ENCODE measurements at places on chromosomes 7 and 10.

- no peak for DNase-seq
Measured at GRCh38 chr7:122987463-122987862, 8.0 kb downstream of the TAS2R16 start.

GRCh38 chr10:72097448-72098300 lies 9.3 kb upstream of the SPOCK2 start:
- DNase-seq, result peak; percentile 71

DNA sequence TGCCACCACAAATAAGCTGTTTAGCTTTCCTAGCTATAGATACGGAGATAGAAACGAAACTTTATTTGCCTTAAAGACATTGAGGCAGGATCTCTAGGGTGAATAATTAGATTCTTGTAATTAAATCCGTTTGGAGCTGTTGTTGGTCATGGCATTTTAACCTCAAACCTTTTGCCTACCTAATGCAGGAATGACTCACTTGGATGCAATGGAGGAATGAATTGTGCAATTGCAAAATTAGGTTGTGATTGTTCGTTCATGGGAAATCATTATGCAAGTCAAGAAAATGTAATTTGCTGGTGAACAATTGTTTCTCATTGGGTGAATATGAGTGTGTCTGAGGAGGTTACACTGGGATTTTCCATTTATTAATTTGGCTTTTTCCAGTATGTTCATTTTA lies 703.5 kb downstream of the GATA3 start:
- no peak for DNase-seq

DNA sequence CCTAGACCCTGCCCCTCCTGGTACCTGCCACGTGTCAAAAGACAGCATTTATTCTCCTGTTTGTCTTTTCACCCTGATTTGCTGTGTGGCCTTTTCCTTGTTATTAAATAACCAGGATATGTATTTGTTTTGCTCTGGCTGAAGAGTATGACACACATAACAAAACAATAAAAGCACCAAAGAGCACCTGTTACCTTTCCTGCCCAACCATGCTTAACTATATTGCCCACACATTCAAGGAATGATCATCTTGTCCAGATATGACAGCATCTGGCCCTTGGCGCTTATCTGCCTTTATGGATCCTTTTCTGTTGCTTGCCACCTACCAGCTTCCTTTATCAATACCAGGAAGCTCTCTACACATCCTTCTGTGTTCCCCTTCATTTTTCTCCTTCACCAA lies 357.7 kb downstream of the FGFR2 start:
- DNase-seq, result no peak

GRCh38 chr10:53744176-53744575 lies 971.6 kb upstream of the MBL2 start:
- no peak for DNase-seq

GRCh38 chr7:157587051-157587804 lies 250.4 kb downstream of the DNAJB6 start:
- DNase-seq, result no peak

- DNase-seq, result no peak
Measured at GRCh38 chr10:123669886-123670285, 3.7 kb downstream of the GPR26 start.

- DNase-seq, result no peak
Measured at GRCh38 chr10:88499569-88500470, 83.3 kb downstream of the RNLS start.

DNA sequence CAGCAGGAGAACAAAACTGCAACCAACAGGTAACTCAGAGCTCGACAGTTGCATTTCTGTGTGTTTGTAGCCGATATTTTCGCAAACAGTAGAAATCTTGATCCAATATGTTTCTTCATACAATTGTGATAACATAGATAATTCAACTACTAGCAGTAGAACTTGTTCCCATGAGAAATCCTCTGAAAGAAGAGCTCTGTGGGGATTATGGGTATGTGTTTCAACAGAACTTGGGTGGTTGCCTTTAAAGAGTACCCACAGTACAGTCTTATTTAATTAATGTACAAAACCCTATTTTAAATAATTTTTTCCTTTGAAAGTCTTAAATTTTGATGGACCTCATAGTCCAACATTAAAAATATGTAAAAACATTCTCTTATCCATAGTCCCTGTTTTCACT lies 266.1 kb downstream of the PARD3 start:
- DNase-seq, result no peak

DNA sequence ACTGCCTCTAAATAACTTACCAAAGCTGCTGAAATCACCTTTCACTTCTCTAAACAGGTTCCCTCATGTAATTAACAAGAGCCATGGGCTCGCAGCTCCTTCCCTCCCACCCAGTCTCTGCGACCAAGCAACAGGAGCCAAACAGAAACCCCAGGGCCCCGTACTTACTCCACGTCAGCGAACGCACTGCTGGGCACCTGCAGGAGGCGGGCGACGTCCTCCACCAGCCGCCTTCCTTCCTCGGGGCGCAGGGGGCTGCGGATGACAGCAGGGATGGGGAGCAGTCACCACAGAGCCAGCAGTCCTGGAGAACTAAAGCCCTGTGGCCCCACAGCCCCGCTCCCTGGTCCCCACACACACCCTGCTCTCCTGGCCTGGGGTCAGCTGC lies 477.0 kb downstream of the PTPRN2 start:
- peak; percentile 74 for DNase-seq

DNA sequence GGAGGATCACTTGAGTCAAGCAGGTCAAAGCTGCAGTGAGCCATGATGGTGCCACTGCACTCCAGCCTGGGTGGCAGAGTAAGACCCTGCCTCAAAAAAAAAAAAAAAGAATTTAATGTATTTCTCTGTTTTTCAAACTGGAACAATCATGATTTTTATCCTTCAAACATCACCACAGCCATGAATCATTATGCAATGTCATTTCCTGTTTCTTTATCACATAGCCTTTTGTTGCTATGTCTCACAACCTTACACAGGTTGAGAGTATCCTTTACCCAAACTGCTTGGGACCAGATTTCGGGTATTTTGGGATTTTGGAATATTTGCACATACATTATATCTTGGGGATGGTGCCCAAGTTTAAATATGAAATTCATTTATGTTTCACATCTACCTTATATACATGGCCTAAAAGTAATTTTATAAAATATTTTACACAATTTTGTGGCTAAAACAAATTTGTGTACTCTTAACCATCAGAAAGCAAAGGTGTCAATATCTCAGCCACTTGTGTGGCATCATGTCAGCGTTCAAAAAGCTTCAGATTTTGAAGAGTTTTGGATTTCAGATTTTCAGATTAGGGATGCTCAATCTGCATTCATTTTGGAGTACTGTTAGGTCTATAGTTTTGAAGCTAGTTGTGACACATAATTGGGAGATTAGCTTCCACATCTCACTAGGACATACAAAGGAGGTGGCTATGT lies 8.2 kb downstream of the NT5C3A start:
- no peak for DNase-seq

- no peak for DNase-seq
Measured at GRCh38 chr7:36571190-36571560, 153.1 kb downstream of the AOAH start.
